NCI-H2081 treated with DMSO at 0.1 percent for 48 hours (cell line): ENCODE measurements at places on chromosomes 16 and 17.

DNA sequence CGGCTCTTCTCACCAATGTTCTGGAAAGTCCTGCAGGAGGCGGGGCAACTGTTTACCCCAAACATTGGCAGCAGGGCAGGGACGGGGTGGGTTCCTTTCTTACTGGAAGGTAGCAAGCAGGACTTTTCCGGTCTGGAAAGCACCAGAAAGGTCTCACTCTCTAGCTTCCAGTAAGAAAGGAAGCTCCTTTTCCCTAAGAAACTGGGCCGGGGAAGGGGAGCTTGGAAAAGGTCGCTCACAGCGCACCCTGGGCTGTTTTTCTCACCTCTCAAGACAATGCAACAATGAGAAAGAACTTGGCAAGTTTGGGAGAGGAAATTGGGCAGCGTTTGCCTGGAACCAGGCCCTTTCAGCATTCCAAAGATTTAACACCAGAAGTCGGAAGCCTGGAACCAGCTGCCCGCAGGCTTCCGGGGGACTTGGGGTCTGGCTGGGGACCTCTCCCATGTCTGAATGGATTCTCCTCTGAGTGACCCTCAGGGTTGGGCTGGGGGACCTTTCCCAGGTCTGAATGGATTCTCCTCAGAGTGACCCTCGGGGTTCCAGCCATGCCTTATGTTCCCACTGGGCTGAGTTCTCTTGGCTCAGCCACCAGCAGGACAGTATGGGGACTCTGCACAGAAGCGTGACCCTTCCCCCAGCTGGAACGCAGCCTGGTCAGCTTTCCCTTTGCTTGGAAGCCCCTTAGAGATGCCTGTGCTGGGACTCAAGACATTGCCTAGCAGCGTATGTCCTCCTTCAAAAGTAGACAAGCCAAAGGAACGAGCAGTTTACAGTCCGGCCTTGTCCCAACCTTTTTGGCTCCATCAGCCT, 166.5 kb upstream of the PLCG2 start:
- no peak for DNase-seq

DNA sequence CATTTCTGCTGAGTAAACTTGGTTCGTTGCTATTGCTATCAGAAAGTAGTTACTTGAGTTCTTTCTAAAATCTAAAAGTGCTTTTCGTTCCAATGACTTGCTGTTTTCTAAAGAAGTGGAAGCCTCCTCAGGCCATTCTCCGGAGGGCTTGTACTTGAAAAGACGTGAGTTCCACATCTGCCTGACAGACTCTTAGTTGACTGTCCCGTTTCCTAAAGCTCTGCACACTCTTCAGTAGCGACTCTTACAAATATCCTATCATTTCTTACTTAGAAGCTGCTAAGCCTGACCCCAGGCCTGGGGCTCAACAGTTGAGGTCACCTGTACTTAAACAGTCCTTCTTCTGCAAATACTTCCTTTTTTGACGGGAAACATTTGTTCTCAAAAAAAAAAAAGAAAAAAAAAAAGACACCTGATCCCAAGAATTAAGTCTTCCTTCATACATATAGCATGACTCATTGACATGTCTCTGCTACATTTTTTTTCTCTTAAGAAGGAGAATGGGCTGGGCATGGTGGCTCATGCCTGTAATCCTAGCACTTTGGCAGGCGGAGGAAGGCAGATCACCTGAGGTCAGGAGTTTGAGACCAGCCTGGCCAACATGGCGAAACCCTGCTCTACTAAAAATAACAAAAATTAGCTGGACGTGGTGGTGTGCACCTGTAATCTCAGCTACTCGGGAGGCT, 61.5 kb downstream of the DHRS7C start:
- no peak for DNase-seq

GRCh38 chr17:75315541-75316243, 26.5 kb upstream of the SLC25A19 start:
- no peak for DNase-seq

GRCh38 chr16:1337486-1337885, 4.0 kb downstream of the BAIAP3 start:
- DNase-seq = no peak

- no peak for DNase-seq
These were observed 46.0 kb downstream of the HNF1B start for GRCh38 chr17:37698911-37699255.

DNA sequence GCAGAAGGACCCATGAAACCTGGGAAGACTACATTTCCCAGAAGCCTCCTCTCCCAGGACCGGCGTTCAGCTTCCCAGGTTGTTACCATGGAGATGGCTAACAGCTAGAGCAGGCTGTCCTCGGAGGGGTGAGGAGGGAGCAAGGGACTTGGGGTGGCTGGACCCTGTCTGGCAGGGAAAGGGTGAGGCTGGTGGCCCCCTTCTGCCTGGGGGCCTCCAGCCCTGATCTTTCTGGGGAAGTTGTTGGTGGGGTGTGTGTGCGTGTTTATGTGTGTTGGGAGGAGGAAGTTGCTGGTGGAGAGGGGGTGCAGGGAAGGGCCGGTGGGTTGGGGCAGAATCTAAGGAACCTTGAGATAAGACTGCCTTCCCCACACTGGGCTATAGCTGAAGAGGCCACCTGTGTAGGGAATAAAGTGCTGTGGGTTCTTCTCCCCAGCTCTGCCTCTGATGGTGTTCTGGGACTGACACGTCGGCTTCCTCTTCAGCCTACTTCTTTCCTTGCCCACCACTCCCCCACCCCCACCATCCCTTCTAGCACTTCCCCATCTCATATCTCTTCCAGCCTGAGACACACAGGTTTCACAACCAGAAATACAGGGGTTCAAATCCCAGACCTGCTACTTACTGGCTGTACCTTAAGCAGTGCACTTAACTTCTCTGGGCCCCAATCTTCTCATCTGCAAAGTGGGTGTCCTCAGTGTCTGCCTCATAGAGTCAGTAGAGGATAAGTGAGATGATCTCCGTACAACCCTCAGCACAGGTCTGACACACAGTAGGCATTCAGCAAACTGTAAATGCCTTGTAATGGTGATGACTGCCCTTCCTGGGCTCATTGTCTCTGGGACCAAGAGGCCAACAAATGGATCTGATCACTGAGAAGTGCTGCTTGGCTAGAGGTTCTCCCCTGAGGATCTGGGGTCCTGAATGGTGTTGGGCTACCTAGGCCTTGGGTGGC, at the start of gene DRC7:
TSS of gene DRC7 (plus strand) at position 82 of the 955 bp plus-strand sequence. CDS start 3,144 bp downstream, outside the sequence.
- DNase-seq = no peak

DNA sequence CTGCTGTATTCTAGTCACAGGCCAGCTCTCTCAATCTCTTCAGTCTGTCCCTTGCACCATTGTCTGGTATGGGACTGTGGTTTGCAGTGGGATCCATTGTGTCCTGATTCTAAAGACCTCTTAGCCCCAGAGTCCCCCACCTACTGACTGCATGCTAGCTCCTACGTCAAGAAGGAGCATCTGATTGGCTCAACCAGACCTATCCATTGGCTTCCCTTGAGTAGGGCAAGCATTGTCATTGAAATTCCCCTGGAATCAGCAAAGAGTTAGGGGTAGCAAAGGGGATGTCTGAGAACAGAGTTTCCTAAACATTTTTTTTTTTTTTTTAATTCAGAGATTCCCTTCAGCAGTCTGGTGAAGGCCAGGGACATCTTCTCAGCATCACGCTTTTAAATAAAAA, 175.3 kb upstream of the MPHOSPH6 start:
- no peak for DNase-seq

GRCh38 chr17:16214190-16215001, 938 bp downstream of the NCOR1 start:
- DNase-seq = no peak

- DNase-seq = no peak
These were observed 27.5 kb downstream of the TVP23A start for GRCh38 chr16:10791048-10791447.

- DNase-seq = no peak
These were observed 9.4 kb upstream of the CPSF4L start for GRCh38 chr17:73271072-73271471.

- no peak for DNase-seq
These were observed 13.5 kb downstream of the SDR42E1 start for GRCh38 chr16:81997738-81998137.

- DNase-seq = no peak
These were observed 43.7 kb downstream of the PKD1L3 start for GRCh38 chr16:71956486-71956885.

GRCh38 chr17:67211742-67212141, 33.3 kb downstream of the HELZ start:
- no peak for DNase-seq

GRCh38 chr16:72083778-72084404, 9.5 kb downstream of the TXNL4B start:
- no peak for DNase-seq

DNA sequence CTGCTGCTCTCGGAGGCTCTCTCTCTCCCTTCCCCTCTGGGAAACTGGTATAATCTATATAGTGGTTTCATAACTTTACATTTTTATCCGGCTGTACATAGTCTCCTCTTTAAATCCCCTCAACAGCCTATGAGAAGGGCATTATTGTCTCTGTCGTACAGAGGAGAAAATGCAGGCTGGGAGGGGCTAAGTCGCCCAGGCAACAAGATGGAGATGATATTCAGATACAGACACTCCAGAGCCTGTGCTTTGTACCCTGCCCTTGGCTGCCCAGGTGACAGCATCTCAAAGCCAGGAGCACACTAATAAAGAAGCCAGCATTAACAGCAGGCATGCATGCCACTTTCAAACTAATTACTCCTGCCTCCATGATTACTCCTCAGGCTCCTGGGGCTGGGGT, 4.7 kb upstream of the EIF1 start:
- no peak for DNase-seq

GRCh38 chr17:35870906-35871819, 2.5 kb upstream of the HEATR9 start:
- no peak for DNase-seq

GRCh38 chr17:39739885-39740356, 2.2 kb downstream of the GRB7 start:
- DNase-seq = no peak
